ENCODE measurements at places on chromosomes 7 and 10. TPM values are rescaled to one million over a fixed set of nuclear protein-coding genes. Genes with fewer than 3 reads are reported as not detected.

GRCh38 chr10:113978802-113979201, 64.9 kb upstream of the ADRB1 start:
- DNase-seq, result no peak

DNA sequence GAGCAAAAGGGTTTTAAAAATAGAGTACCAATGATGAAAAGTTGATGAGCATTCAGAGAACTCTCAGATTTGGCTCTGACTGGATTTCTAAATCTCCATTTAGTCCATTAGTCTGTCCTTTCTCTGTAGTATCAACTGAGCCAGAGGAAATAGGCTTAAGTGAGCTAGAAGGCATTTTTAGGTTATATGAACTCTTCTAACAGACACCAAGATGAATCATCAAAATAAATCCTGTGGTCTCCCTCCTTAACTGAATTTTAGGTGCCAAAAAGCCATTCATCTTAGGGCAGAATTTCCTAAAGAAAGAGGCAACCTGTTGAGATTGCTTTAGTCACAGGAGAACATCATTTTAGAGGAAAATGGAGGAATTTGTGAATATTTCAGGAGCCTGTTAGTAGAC, 305.1 kb downstream of the AUTS2 start:
- DNase-seq, result no peak

Gene SLC16A9
- total RNA-seq, result 1.6 TPM

Gene AMPH
- total RNA-seq, result 5.9 TPM

- DNase-seq, result no peak
Measured at GRCh38 chr7:7265081-7266075, 83.0 kb downstream of the C1GALT1 start.

Gene GRK5
- 90.2 TPM for total RNA-seq

- no peak for DNase-seq
Measured at GRCh38 chr10:110304394-110304779, 333 bp downstream of the SMNDC1 start.

Gene PPP1R17
- not detected for total RNA-seq

GRCh38 chr7:133517766-133518165, 264.9 kb downstream of the EXOC4 start:
- no peak for DNase-seq

Gene IGF2BP3
- 0.27 TPM for total RNA-seq

DNA sequence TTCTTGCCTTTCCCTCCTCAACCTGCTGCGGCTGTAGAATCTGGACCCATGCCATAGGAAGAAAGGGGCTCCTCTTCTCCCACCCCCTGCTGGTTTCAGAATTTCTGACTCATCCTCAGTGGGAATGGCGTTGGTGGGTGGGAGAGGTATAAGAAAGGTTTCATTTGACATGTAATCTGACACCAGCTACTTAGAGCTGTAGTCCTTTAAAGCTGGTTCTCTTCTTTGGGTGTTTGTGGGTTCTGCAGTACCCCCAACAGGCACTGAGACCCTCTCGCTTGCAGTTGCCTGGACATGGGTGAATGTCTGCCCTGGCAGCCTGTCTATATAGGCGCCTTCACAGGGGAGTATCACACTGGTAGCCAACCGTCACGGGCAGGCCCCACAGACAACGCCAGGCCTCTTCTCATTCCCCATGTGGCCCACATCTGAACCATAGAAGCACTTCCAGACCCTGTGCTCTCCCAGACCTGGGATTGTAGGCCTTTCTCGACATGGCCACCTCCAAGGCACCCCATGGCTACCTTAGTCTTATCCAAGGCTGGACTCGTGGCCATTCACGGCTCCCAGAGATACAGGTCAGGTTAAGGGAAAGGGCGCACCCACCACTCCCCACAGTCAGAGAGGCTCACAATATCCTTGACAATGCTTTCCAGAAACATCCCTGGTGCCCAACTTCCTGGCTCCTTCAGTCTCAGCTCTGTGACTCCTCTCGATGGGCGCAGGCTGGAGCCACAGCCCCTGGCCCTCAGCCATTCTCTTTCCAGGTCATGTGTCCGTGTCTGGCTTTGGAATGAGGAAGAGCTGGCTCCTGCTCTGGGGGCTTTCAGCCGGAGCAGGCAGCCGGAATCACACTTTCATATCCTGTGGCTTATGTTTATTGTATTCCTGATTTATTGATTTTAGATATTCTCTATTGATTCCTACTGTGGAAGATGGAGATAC, 17.5 kb downstream of the ZNF862 start:
- no peak for DNase-seq

- no peak for DNase-seq
Measured at GRCh38 chr10:73506491-73506890, 10.7 kb upstream of the PPP3CB start.

DNA sequence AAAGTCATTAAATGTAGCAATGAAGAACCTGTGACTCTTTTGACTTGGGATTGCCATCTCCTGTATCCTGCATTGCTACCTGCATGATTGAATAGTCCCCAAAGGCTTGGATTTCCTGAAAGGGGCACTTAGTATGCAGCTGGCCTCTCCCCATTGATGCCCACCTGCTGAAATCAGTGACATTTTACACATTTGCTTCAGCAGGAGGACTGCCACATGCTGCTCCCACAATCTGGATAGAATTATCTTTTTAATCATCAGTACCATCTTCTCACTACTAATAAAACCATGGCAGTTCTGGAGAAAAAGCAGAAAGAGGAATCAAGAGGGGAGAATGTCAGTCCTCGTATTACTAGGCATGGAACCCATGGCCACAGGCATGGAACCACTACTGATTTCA, 67.8 kb downstream of the SLC13A1 start:
- no peak for DNase-seq

DNA sequence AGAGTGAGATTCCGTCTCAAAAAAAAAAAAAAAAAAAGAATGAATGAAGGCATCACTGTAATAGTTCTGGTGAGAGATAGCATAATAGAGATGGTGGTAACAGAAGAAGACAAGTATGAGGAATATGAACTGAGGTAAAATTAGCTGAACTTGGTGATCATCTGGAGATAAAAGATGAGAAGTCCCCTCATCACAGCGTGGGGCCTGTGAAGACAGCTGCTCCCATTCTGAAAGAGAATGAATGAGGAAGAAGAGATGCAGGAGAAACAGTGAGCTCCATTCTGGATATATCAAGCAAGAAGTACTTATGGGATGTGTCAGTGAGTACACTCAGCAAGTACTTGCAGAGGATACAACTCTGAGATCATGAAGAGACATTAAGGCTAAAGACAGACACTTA, 28.7 kb downstream of the ARMH3 start:
- no peak for DNase-seq

Gene CACNB2
- 4.5 TPM for total RNA-seq

- DNase-seq, result no peak
Measured at GRCh38 chr7:153675131-153675530, 377.1 kb upstream of the DPP6 start.

DNA sequence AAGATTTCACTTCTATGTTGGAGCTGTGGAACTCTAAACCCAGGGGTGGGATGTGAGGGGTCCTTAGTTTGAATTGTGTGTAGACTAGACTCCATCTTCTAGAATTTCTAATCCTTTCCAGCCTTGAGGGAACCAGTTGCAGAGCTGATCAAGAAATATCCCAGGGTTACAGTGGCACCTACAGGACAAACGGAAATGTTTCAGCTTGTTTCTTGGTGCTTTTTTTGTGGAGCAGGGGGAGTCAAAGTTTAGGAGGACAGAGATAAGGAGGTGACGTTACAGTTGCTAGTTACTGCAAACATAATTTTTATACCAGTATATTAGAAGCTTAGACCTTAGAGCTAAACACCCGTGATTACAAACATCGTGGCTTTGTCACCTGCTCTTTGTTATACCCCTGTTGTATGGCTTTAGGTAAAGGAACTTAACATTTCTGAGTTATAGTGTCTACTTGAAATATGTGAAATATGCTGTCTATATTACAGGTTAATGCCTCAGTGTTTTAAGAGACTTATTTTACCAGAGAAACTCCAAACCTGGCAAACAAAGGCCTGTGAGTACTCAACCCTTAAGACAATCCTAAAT, 84.5 kb upstream of the DYNC1I1 start:
- no peak for DNase-seq

DNA sequence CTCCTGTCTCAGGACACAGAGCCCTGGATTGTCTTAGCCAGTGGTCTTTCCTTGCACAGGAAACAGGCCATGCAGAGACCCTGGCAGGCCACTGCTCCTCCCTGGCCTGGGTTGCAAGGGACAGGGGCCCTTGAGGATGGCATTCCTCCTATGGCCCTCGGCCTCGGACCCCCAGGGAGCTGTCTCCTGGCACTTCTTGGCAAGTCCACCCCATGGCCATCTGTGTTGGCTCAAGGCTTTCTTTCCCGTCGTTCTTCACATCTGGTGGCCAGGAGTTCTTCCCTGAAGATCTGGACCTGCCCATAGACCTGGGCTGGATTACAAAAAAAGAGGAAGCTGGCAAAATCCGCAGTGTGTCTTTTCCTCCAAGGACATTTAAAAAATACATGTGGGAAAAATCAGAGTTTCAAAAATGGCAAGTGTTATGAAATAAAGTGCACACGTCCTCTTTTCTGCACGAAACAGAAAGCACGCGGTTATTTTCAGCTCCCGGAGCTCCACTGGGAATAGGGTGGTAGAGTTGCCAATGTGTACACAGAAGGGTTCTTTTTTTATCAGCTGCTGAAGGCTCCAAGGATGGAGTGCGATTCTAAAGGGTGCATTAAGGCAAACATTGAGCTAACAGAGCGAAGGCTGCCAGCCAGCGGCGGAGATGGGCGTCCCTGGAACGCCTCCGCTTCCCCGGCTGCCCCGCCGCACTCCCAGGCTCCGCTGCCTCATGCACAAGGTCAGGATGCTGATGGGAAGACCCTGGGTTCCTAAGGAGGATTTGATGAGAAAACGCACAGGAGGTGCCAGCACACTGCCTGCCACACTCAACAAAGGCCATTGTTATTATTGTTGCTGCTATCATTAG, 62.8 kb upstream of the FAM20C start:
- DNase-seq, result no peak

- no peak for DNase-seq
Measured at GRCh38 chr7:117041007-117041406, 87.7 kb downstream of the ST7 start.

GRCh38 chr10:17062493-17062892, 67.1 kb downstream of the CUBN start:
- no peak for DNase-seq

Gene CARD11
- 3.7 TPM for total RNA-seq

DNA sequence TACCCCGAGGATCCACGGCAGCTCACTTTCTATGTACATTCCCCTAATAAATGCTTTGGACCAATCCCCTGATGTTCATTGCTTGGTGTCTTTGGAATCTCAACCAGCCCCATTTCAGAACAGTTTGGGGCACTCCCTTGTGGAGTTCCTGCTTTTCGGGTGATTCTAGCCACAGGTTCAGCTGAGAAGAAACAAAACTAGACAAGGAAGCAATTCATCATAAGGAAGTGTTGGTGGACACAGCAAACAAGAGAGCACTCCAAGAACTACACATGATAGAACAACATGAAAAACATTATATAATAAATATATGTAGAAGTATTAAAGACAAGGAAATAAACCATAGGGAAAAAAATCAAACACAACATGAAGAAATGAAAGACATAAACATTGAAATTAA, 6.0 kb upstream of the CCDC136 start:
- no peak for DNase-seq

DNA sequence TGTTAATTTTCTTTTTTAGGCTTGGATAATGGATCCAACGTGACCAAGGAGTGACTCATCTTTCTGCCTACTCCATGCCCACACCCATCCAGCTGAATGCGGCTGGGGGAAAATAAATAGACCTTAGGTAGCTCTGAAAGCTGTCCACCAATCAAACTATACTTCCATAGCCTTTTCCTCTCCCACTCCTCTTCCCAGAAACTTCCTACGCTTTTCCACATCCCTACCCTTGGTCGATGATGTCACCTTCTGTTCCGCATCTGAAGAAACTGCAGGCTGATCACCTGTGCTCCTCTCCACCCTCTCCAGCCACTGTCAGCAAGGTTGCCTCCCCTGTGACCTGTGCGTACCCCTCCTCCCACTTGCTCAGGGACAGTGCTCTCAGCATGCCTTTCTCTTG, 359.8 kb upstream of the KLF6 start:
- DNase-seq, result no peak

Gene FKBP6
- not detected for total RNA-seq

- no peak for DNase-seq
Measured at GRCh38 chr10:109668703-109669102, 254.6 kb downstream of the XPNPEP1 start.

Gene SEMA4G
- total RNA-seq, result 4.3 TPM

GRCh38 chr7:41047211-41047610, 655.7 kb downstream of the INHBA start:
- no peak for DNase-seq

- DNase-seq, result no peak
Measured at GRCh38 chr10:7942859-7943258, 111.6 kb upstream of the GATA3 start.

DNA sequence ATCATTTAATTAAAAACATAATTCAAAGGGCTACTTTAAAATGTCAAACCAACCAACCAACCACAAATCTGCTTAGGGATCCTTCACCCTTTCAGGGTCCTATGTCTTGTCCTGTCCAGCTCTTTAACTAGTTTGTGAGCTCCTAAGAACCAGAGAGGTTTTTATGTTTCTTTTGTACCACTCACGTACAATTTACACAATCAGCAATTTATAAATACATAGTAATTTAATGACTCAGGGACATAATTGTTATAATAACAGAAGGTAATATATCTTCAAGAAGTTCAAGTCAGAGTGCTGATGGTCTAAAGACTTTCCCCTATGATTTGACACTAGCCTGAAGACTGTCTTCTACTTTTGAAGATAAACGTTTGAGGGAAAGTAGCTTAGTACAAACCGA, 16.0 kb downstream of the DHX32 start:
- no peak for DNase-seq

Gene C10orf62
- total RNA-seq, result 1.2 TPM

DNA sequence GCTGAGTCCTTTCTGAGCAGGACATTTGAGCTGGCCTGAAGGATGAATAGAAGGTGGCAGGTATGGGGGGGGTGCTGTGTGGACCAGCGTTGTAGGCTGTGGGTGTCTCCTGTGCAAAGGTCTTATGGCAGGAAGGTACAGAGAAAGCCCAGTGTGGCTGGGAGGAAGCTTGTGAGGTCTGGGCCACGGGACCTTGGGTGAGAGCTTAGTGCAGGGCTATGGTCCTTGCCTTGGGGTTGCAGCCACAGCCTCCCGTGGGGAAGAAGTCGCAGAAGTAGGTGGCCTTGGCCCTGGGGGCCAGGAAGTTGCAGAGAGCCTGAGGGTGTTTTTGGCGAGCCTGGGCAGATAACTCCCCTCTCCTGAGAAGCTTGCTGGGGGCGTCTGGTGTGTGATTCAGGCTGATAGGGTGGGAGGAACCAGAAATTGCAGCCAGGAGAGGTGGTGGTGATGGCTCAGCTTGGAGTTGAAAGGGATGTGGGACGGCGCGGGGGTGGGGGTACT, 172.0 kb upstream of the TNRC18 start:
- peak; percentile 26 for DNase-seq

Data from thoracic aorta (tissue), 2 donors.